ENCODE measurements at places on chromosomes 2 and 18.
A peak's percentile ranks its signal among the peaks of the same experiment; 100 is the strongest.

DNA sequence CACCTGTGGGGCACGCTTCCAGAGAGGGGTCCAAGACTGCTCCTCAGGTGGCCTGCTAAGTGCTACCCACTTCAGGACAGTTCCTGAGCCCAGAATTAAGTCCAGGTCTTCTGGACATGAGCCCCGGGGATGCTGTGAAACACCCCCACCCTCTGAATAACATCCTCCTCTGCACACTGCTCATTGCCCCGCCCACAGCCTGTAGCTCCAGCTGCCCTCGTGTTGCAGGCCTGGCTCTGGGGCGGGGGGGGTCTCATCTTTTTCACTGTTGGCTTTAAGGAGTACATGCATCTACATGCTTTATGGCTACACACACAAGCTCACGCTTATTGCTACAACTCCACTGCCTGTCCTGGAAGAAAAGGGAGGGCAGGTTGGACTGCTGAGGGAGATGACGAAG is 92.8 kb downstream of the PTGR3 start:
- no peak for DNase-seq

- no peak for DNase-seq
These were observed 771.9 kb downstream of the ERBB4 start for GRCh38 chr2:211766689-211767088.

DNA sequence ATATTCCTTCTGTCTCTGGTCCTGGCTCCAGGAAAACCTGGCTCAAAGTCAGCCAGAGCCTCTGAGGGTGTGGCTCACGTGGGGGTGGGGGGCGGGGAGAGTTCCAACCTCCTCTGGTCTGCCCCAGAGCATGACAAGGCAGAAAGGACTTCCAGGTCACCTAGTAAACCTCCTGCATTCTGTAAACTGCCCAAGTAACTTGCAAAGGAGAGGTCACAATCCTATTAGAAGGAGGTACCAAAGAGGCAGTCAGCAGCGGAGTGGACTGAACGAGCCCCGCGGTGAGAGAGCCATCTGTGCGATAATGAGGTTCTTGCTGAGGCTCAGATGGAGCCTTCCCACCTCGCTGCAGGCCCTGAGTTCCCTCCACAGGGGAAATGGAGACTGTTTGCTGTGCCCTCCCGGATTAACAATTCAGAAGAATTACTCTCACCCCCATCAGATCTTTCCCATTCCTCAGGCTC is 58.9 kb upstream of the GATA6 start:
- DNase-seq: no peak

DNA sequence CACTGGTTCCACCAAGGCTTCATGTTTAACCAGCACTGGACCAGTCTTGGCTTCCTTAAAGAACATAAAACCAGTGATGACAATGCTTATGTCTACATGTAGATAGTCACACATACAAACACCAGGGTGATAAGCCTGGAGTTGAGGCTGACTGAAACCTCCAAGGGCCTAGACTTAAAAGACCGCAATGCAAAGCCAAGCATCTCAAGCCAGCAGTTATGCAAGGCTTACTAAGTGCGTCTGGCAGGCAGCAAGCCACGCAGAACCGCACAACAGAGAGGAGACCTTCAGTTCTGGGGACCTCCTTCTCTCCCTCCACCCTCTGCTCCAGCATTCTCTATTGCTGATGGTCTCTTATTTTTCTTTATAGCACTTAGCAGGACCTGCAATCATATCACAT is 63.2 kb upstream of the ACAA2 start:
- DNase-seq: no peak

- no peak for DNase-seq
These were observed 118.4 kb upstream of the LYPD1 start for GRCh38 chr2:132788310-132788838.

GRCh38 chr2:98476192-98476868 is 31.7 kb downstream of the INPP4A start:
- no peak for DNase-seq

DNA sequence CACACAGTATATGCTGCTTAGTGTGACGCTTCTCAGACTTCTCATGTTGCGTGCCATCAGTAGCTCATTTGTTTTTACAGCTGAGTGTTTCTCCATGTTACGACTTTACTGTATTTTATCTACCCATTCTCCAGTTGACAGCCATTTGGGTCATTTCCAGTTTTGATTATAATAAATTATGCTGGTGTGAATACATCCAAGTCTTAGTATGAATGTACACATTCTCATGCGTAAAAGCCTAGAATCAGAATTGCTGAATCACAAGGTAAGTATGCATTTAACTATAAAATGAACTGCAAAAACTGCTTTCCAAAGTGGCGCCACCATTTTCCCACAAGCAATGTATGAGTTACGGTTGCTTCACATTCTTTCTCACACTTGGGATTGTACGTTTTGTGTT is 184.2 kb upstream of the SLC35G4 start:
- DNase-seq: no peak

DNA sequence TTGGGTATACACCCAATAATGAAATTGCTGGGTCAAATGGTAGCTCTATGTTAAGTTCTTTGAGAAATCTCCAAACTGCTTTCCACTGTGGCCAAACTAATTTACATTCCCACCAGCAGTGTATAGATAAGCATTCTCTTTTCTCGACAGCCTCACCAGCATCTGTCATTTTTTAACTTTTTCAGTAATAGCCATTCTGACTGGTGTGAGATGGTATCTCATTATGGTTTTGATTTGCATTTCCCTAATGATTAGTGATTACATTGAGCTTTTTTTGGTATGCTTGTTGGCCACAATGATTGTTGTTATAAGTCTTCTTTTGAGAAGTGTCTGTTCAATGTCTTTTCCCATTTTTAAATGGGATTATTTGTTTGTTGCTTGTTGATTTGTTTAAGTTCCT is 50.4 kb upstream of the EPAS1 start:
- DNase-seq: no peak

GRCh38 chr2:237350597-237350996 is 63.4 kb downstream of the COL6A3 start:
- no peak for DNase-seq

DNA sequence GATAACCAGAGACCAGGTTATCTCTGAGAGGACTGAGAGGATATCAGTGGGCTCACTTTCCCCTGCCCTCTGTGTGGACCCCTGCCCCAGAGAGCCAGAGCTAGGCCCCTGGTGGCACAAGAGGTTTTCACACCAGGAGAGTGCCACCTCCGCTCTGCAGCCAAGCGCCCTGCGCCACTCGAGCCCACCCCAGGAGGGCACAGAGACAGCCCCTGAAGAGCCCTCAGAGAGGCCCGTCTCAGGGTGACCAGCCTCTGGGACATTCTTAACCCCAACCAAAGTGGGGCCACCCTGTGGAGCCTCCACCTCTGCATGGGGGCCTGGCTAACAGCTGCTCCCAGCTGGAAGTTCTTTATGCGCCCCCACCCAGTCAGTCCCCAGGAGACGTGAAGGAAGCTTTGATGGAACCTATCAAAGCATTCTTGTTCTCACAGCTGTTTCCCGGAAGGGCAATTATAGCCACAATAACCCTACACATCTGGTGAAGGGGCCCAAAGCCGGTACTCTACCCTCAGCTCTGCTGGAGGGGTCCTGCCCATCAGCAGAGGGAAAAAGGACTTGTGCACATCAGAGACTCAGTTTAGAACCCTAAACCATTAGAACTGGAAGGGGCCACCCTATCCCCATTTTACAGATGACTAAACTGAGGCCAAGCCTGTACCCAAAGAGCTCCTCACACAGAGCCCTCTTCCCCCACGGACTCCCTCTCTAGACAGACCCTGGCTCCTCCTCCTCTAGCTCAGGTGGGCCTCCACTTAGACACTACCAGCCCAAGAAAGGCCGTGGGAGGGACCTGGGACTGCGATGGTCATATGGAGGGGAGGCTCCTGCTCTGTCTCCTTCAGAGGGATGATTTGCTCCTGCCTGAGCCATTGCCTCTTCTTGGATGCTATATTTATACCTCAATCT is 101.1 kb downstream of the ZFP36L2 start:
- DNase-seq: no peak

GRCh38 chr2:118847762-118848172 is 319 bp upstream of the EN1 start:
- peak; percentile 55 for DNase-seq

DNA sequence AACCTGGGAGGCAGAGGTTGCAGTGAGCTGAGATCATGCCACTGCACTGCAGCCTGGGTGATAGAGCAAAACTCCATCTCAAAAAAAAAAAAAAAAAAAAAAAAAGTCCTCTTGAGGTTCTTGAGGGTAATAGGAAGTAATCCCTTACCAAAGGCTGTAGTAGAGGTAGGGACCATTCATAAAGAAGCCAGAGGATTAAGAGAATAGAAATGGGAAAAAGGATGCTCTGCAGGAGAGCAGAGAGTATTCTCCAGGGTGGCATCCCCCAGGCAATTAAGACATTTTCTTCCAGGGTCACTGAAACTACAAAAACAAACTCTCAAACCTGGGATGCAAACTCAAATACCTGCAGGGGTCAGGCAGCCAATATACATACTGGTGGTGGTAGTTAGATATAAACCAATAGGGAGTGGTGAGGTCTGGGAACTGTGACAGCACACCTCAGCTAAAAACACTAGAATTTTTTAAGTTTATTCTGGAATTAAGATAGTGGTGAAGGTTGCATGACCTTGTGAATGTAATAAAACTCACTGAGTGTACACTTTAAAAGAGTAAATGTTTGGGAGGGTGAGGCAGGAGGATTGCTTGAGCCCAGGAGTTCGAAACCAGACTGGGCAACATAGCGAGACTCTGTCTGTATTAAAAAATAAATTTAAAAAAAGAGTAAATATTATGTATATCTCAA is 24.7 kb downstream of the RAPH1 start:
- DNase-seq: no peak

DNA sequence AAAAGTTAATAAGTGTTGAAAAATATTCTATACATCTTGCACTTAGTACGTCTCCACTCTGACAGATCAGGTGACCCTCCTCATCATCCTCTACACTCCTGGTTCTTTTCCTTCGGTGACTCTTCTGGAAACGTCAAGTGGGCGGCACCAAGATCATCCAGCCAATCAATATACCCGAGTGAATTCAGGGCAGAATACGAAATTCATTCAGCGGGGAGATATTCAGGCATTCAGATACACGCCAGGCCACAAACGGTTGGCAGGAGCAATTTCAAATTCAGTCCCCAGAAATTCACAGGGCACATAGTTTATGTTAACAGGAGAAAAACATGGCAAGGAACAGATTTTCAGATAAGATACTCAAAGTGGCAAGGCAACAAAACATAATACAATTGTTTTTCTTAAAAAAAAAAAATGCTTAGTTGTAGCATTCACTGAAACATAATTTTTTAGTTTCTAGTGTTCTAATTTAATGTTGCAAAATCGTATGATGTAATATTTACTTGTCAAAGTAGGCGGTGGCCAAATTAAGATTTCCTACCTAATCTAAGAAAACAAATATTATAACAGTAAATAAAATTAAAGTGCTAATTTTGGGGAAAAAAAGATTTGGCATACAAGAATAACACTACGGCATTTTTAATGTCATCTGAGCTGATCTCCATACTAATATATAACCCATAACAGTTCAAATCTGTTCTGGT is 4.2 kb downstream of the CLK1 start:
- DNase-seq: no peak

- DNase-seq: no peak
These were observed 404.4 kb downstream of the SOCS6 start for GRCh38 chr18:70693246-70693645.

- DNase-seq: no peak
These were observed 9.7 kb downstream of the CCDC150 start for GRCh38 chr2:196649202-196649601.

GRCh38 chr2:99066075-99066958 is 75.2 kb upstream of the C2orf15 start:
- no peak for DNase-seq

GRCh38 chr18:6563896-6564295 is 149.2 kb upstream of the L3MBTL4 start:
- DNase-seq: no peak

DNA sequence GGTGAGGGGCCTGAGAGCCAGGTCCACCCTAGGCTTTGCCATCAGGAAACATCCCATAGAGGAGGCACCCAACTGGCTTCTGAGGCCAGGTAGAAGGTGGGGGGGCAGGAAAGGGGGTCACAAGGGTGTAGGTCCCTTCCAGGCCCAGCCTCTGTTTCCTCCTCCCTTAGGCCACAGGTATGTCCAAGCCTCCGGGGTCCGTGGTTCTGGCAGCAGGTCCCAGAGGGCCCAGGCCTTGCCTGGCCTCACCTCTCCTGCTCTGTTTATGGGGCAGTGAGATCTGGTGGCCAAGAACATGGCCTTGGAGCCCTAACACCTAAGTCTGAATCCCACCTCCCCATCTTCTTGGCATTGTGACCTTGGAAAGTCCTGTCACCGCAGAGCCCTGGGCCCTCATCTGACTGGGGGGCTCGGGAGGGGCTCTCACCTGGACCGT is 21.6 kb upstream of the GPR17 start:
- no peak for DNase-seq

- no peak for DNase-seq
These were observed 78.4 kb upstream of the ATG16L1 start for GRCh38 chr2:233173115-233173514.

- DNase-seq: no peak
These were observed 33.6 kb upstream of the AP1S3 start for GRCh38 chr2:223870840-223871611.

DNA sequence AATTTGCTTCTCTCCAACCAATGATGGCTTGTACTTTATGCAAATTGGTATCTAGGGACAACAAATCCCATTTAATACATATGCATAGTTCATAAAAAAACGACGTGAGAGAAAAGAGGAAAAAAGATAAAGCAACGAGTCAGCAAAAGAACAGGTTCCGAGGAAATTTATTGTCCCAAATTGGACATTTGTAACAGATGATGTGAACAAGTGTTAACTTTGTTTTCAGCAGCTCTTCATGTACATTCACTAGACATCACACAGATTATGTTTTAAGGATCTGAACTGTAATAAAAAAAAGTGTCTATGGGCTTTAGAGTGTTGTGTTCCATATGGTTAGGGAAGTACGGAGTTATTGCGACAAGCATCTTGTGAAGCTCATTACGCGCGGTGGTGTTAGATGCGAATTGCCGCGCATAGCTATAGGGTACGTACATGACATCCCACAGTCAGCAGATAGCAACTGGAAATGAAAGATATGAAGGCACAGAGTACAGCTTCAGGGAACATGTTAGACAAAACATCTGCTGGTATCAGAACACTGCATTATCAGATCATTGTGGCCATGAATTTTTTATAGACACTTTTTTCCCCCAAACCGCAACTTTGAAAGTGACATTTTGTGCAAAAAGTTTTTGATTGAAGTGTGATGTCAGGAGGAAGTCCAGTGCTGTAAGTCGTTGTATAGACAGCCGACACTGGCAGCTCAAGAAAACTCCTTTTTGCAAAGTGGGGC is 1073.1 kb upstream of the FANCL start:
- no peak for DNase-seq

GRCh38 chr2:81483254-81483653 is 1178.7 kb upstream of the LRRTM1 start:
- no peak for DNase-seq

GRCh38 chr18:34050661-34051060 is 174.1 kb downstream of the NOL4 start:
- no peak for DNase-seq

DNA sequence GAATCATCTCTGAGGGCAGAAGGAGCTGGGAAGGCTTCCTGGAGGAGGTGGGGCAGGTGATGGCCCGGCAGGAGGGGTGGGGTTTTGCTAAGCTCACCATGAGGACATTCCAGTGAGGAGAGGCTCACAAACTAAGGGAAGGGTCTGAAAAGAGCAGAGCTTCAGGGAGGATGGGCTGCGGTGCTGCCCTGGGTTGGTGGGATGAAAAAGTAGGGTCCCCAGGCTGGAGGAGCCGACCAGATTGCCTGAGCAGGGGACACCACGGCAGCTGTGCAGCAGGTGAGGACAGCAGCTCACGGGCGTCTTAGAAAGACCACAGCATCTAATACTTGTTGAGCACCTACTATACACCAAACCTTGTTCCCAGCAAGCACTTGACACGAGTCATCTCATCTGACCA is 82.2 kb downstream of the DYSF start:
- DNase-seq: no peak

All from GOT3 (cell line).